Activated naive CD4-positive, alpha-beta T cell treated with anti-CD3 and anti-CD28 coated beads, Interleukin-2, amount 10 ng/mL, durations not matched to agents 5 hours and 36 hours (primary cell): ENCODE measurements at places on chromosomes 11 and 22. TPM values are rescaled to one million over a fixed set of nuclear protein-coding genes. Genes with fewer than 3 reads are reported as not detected.

The ARHGAP20 gene
- not detected for total RNA-seq

The SAA1 gene
- not detected for total RNA-seq

The CLCF1 gene
- 0.86 TPM for total RNA-seq

The ACTN3 gene
- total RNA-seq, result not detected
